ENCODE measurements at places on chromosomes 3 and 15.

DNA sequence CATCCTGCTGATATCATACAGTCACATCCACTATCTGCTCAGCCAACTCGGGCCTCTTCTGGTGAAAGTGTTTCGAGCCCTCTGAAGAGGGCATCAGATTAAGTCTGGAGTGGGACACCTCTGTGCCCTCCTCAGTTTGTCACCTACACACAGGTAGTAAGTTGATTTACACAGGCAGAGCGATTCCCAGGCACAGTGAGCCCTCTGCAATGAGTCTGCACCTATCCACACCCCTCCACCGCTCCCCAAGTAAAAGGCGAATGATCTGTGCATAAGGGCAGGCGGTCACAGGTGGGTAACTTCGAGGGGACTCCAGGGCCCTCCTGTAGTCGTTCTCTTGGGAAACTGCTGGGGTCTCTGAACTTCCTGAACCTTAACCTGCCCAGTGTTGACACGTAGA is 152.0 kb downstream of the ATP10A start:
- DNase-seq = no peak

DNA sequence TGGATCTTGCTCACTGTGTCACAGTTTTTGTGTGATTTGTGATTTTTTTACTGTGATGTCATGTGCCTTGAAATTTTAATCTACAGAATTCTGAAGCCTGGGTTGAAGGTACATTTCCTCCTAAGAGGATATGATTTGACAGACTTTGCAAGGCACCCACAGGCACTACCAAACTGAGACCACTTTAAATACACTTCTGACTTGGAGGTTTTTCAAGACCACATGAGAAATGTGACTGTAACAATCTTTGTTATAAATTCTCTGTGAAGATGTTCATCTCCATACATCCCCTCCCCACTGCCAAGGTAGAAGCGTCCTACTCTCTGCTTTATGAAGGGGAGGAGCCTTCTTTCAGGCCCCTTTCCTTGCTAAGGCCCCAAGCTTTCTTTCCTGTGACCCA is 22.8 kb downstream of the UBXN7 start:
- no peak for DNase-seq

GRCh38 chr3:69212411-69213160 is 90.2 kb upstream of the LMOD3 start:
- DNase-seq = peak; percentile 82

DNA sequence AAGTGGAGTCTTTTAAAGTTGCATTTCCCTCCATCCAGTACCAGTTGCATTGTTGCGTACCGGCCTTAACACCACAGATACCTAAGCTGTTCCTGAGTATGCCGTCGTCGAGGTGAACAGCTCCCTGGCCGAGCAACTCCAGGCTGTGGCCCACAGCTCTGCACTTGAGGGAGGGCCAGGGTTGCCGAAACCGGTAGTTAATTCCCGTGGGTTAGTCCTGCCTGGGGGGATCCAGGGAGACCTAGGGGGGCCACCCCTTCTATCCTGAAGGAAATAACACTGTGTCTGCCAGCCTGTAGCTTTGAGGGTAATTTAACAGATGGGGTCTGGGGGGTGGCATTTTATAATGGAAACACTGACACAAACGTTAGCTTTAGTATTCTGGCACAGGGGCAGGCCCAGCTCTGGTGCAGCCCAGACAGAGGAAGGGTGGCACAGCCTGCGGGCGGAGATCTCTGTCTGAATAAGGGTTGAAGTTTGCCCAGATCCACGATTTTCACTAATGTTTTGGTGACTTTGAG is 60.8 kb downstream of the RGMA start:
- DNase-seq = no peak

Data from HCEC 1CT (cell line).